Neural progenitor cell (in vitro differentiated cells): ENCODE measurements at places on chromosomes 7 and 10.

DNA sequence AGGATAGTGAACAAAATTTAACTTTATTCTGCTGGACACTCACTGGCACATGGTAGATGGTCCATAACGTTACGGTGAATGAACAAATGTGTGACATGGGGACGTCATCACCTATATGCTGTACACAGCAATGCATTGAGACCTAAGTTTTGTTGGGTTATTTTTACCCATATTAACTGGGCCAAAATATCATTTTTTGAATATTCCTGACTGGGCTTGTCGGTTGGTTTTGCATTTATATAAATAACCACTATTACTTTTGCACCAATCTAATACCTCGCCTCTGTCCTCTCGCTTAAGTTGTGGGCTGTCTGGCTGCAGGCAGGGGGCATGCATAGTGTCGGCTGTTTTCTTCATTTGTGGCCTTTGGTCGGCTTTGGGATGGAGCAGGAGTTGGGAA, 161.7 kb downstream of the USP6NL start:
- no peak for DNase-seq

DNA sequence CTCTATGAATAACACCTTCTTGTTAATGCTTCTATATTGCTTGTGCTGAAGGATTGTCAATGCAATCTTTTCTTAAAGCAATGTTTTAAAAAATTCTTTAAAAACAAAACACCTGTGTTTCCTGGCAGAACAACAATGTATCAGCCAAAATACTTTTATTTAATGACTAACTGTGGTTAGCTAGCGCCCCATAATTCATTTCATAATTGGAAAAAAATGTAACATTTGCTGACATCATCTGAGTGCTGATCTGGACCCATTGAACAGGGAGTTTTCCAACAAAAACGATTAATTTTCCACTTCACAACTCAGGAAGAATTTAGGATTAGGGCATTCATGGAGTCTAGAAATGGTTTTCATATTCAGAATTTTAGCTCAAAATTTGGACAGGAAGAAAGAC, 137.6 kb upstream of the CDK6 start:
- no peak for DNase-seq

- DNase-seq: no peak
Measured at GRCh38 chr7:137885678-137886077, 38.9 kb upstream of the DGKI start.

GRCh38 chr10:3787816-3788215, 2.8 kb upstream of the KLF6 start:
- no peak for DNase-seq
